Pons (tissue), 1 donor: ENCODE measurements at places on chromosomes 3 and 15.
A peak's percentile ranks its signal among the peaks of the same experiment; 100 is the strongest.

GRCh38 chr15:101201411-101202174 is 50.3 kb downstream of the CHSY1 start:
- DNase-seq = peak; percentile 67

GRCh38 chr15:99682455-99682854 is 50.8 kb downstream of the LYSMD4 start:
- no peak for DNase-seq

DNA sequence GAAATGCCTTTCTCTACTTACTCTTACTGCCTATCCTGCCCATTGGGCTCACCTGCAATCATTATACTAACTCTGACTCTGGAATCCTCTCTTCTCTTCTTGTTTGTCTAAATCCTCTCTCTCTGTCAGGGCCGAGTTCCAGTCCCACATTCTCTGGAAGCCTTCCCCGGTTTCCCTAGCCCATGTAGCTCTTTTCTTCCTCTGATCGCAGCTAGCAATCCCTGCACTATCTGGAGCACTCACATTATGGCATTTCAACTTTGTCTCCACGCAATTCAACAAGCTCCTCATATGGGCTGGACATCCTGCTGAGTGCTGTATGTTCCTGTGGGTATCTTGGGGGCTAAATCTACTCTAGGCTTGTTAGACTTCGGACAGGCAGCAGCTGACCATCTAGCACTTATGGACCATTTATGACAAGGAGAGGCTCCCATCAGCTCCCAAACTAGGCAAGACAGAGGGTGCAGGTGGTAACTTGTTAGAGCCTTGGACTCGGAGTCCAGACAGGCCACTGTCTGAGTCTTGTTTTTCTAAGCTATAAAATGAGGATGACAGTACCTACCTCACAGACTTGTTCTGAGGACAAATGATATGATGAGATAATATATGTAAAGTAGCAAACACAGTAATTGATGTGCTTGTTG is 58.3 kb downstream of the EPHB3 start:
- no peak for DNase-seq

GRCh38 chr3:143585720-143586456 is 262.4 kb downstream of the SLC9A9 start:
- peak; percentile 81 for DNase-seq

DNA sequence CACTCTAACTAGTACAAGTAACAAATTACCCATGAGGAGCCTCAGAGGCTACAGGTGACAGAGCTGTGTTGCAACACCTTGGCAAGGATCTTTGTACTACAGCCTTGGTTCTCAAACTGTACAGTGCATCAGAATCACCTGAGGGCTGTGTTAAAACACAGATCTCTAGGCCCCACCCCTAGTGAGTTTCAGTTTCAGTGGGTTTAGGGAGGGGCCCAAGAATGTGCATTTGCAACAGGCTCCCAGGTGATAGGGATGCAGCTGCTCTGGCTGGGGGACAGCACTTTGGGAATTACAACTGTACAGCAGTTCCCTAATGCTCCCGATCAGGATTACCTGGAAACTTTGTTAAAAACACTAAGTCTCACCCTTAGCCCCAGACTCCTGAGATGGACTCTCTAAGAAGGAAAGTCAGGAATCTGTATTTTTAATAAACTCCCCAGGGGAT is 66.1 kb upstream of the NR2F2 start:
- no peak for DNase-seq

DNA sequence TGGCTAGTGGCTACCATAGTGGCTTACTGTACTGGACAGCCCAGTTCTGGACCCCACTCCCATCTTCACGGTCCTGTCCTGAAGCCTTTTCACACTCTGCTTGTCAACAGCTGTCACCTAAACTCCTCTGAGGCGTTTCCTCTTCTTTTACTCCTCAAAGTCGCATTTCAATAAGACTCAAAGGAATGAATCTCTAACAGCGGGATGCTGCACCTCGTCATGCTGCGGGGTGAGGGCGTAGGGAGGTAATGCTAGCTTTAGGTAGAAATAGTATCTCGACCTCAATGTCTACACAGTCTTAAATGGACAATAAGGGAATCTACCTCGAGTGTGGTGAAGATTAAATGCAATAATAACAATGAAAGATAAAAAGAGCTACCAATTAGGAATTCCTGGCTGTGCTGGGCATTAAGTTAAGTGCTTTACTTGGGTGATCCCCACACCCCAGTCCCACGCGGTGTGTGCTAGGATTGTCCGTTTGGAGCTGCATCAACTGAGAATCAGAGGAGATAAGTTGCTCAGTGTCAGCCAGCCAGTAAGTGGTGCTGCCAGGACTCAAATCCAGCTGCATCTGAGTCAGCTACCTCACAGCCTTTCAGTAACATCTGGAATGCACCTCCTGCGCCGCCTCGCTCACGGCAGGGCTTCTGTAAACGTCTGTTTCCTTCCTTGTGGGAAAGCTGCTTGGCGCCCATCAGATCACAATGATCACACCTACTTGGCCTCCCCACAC is 14.0 kb downstream of the PLA2G4D start:
- no peak for DNase-seq

DNA sequence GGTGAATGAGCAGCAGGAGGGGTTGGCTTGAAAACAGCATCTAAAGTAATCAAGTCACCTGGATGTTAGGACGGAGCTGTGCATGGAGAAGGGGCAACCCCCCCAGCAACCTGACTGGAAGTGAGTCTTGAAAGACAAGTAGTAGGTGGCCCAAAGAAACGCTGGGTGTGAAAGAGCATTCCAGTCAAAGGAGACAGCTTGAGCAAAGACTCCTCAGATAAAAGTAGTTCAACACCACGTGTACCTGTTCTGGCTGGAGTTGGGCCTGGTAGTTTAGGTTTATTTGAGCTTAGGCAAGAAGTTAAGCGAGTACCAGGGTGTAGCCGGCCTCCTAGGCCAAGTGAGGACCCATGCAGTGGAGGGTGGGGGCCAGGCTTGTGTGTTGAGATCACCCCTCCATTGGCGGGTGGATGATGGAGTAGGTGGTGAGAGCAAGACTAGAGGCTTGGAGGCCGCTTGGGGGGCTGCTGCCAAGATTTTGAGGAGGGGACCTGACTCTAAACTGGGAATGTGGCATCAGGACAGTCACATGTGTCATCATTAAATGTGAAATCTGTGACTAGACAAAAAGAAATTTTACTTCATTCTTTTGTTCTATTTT is 61.3 kb downstream of the ABHD2 start:
- no peak for DNase-seq

DNA sequence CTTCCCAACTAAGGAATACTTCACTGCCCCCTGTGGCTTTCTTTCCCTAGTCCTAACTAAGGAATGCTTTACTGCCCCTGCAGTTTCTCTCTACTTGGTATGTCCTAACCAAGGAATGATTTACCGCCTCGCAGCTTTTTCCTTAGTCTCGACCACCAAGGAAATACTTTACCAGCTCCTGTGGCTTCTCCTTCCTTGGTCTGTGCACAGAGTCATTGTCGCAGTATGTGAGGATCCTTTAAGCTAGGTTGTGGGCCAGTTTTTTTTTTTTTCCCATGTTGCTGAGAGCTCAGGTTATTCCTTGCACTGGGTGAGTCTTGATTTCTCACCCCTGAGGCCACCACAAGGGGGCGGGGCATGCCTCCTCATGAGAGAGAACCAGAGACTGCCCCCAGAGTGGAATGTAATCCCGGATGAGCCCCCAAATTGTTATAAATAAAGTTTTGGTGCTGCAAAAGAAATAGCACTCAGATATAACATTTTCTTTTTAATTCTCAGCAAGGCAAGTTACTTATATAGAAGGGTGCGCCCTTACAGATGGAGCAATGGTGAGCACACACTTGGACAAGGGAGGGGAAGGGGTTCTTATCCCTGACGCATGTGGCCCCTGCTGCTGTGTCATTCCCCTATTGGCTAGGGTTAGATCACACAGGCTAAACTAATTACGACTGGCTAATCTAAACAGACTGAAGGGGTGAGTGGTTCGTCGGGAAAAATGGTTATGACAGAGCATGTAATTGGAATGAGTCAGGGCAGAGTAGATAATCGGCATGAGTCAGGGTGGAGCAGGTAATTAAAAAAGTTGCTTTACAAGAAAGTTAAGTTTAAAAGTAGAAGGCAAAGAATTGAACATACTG is 27.0 kb downstream of the NDUFB4 start:
- DNase-seq = no peak

GRCh38 chr3:159859424-159859823 is 129.2 kb upstream of the IL12A start:
- no peak for DNase-seq

GRCh38 chr15:56035166-56035565 is 41.8 kb upstream of the NEDD4 start:
- no peak for DNase-seq

- DNase-seq = no peak
Measured at GRCh38 chr15:52790941-52791751, 1.0 kb upstream of the ONECUT1 start.

DNA sequence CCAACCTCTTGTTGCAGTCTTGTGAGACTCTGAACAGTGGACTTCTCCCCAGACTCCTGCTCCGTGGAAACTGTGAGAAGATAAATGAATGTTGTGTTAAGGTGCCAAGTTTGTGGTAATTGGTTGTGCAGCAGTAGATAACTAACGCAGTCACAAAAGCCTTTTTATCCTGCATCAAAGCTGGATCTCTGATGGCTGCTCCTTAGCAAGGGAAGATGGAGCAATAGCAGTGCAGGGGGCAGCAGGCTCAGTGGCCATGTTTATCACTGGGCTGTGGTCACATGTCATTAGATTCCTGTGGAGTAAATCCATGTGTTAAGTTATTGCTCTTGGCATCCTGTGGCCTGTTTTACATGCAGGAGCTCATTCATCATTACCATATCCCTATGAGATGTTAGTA is 13.5 kb downstream of the CMTM7 start:
- no peak for DNase-seq

- DNase-seq = no peak
Measured at GRCh38 chr15:40342416-40343320, 1.9 kb upstream of the CCDC9B start.

DNA sequence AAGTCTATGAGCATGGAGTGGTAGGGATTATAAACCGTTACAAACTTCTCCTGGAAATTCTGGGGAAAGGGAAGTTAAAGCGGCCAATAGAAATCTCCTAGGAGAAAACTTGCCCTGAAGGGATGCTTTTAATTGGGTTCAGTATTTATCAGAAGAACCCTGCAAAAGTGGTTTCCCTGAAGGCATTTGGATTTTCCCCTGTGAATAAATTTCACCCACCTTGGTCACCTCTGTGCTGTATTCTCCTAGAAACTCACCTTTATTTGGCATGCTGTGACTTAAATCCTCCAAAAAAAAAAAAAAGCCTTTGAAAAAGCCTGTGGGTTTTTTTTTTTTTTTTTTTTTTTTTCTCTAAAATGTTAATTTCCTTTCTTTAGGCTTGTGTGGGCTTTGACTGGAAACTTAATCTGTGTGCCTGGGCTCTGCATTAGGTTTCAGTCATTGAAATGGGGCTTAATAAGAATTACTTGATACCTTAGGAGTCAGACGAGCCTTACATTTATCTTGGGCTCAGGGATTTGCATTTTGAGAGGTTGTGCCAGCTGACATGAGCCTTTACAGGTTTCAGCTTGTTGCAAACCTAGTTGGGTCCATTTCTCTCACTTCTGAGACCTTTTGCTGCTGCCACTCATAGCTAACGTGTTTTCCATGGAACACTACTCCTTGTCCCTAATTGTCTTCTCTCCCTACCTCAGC is 22.0 kb downstream of the TGFBR2 start:
- no peak for DNase-seq

- DNase-seq = no peak
Measured at GRCh38 chr3:122315619-122316018, 9.4 kb upstream of the CSTA start.

- DNase-seq = no peak
Measured at GRCh38 chr3:30004481-30004880, 601.9 kb upstream of the TGFBR2 start.

- DNase-seq = no peak
Measured at GRCh38 chr3:171285287-171285686, 174.9 kb downstream of the TNIK start.

DNA sequence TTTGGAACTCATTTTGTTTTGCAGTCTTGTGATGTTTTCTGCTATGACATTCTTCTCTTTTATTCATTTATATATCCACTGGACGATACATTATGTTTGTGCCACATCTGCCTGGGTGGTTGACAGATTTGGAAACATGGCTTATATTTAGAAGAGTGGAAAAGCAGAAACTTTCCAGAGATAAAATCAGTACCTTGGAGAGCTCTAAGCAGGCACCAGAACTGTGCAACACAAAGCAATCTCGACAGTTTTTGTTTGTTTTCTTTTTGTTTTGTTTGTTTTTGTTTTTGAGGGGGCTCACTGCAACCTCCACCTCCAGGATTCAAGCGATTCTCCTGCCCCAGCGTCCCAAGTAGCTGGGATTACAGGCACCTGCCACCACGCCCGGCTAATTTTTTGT is 45.5 kb downstream of the SYN2 start:
- no peak for DNase-seq

DNA sequence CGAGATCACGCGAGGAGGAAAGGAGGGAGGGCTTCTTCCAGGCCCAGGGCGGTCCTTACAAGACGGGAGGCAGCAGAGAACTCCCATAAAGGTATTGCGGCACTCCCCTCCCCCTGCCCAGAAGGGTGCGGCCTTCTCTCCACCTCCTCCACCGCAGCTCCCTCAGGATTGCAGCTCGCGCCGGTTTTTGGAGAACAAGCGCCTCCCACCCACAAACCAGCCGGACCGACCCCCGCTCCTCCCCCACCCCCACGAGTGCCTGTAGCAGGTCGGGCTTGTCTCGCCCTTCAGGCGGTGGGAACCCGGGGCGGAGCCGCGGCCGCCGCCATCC is 1.1 kb upstream of the SETD5 start:
- DNase-seq = peak; percentile 61

GRCh38 chr3:109952924-109953323 is 615.6 kb upstream of the DPPA4 start:
- DNase-seq = no peak

GRCh38 chr15:26234976-26235767 is 372.0 kb upstream of the ATP10A start:
- DNase-seq = no peak

DNA sequence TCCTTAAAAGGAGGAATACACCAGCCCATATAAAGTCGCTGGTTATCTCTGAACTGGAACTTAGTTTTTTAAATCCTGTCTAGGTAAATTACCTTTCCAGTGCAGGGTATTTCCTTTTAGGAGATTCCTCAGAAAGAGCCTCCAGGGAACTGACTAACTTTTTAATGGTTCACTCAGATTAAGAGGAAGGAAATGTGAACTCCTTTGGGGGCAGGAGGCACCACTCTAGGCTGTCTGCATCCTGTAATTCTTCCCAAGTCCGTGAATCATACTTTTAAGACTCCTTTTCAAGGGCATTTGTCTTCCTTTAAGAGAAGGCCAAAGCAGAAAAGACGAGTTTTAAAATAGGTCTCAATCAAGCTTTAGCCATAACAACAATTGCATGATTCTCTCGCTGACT is 871.2 kb upstream of the NR2F2 start:
- no peak for DNase-seq

DNA sequence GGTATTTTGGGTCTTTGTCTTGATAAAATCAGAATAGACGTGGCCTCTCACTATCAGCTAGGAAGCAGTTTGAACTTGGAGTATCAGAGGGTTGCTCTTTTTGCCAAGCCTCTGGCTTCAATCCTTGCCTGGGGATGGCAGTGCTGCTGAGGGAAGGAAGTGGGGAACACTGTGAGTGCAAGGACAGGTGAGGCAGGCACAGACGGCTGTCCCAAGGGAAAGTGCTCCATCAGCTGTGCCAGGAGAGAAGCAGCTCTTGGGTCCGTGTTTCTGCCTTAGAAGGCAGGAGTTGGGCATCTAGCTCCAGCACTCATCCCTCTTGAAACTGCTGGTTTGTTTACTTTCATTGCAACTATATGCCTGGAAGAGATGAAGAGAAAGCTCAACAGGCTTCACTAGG is 33.2 kb downstream of the PML start:
- DNase-seq = no peak
